ENCODE measurements at places on chromosomes 7 and 10.
A peak's percentile ranks its signal among the peaks of the same experiment; 100 is the strongest.

- no peak for DNase-seq
Measured at GRCh38 chr10:81068460-81068859, 530.8 kb downstream of the SH2D4B start.

DNA sequence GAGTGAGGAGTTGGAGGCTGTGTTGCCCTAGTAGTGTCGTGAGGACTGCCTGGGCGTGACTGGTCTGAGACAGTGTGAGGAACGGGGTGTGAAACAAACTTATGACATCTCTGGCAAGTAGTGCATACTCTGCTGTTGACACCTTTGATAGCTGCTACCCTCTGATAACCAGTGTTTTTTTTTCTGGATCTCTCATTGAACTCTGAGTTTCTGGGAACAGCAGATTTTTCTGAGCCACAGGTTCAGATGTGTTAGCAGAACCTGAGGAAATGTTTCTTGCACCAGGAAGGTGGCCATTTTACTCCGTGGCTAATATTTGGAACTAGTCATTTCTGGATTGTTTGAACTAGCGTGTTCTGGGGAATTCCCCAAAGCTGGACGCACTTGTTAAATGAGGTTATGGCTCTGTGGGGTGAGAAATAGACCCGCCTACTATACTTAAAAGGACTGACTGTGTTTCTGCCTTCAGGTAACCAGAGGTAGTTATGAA lies 52.9 kb downstream of the AUTS2 start:
- DNase-seq = no peak

DNA sequence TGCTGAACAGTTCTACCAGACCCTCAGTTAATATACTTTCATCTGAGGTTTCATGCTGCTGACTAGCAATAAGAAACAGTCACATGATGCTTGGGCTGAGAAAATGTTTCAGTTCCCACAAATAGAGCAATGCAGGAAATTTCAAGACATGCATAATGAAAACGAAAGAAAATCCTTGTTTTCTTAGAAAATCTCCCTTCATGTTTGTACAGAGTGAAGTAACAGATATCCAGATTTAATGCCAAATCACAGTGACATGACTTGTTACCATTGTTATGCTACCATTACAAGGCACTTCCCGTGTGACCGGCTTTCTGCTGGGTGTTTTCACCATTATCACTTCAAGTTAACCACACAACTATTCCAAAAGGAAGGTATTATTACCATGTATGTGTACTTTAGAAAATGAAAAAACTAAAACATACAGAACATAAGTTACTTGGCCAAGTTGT lies 121.7 kb downstream of the DOCK4 start:
- no peak for DNase-seq

GRCh38 chr7:27129729-27130539 lies 623 bp downstream of the HOXA4 start:
- no peak for DNase-seq

- DNase-seq = no peak
Measured at GRCh38 chr10:33260403-33261149, 73.9 kb downstream of the NRP1 start.

GRCh38 chr7:45026984-45027773 lies 27.2 kb downstream of the CCM2 start:
- no peak for DNase-seq

GRCh38 chr7:68917041-68917651 lies 681.1 kb upstream of the AUTS2 start:
- DNase-seq = no peak

- DNase-seq = no peak
Measured at GRCh38 chr7:95213809-95214492, 110.4 kb downstream of the PON1 start.

GRCh38 chr7:27173511-27173955 lies 587 bp downstream of the HOXA10 start:
- DNase-seq = peak; percentile 66

DNA sequence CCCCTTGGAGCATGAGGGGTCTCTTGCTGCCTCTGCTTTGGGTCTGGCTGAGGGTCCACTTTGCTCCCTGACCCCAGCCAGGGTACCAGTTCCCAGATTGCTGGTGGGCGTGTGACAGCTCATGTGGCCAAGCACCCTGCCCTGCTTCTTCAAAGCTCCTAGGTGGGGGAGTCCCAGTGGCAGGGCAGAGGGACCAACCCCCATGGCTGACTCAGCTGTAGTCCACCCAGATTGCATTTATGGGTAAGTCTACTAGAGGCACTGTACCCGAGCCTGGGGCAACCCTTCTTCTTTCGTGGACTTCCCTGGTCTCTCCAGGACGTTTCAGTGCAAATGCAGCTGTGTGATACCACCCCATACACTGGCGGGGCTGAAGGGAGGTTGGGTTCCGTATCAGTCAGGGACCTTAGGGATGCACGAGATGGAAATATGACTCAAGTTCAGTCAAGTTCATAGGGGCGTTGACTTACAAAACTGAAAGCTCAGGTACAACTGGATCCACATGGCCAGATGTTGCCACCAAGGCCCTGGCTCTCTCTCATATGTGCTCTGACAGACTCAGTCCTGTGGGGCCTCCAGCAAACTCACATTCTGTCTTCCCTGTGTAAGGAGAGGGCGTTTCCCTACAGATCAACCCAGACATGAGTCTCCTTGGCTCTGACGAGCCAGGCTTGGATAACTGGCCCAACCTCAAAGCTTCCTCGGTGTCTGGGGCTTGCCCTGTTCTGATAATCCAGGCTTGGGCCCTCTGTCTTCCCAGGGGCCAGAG lies 13.6 kb downstream of the PTPRE start:
- no peak for DNase-seq

DNA sequence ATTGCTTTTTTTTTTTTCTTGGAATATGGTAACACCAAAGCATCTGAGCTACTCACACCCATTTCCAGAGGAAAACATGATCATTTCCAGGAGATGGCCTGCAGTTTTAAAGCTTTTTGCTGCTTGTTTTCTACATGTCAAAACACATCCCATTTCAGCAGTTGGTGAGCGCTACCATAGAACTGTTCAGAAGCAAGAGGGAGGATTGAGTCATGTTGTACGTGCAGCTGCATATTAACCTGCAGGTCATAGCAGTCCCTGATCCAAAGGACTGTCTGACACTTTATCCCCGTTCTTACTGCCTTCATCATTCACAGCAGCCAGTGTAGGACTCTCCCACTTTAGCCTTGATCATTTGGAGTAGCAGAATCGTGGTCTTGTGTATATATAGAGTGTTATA lies 124.6 kb downstream of the AUTS2 start:
- no peak for DNase-seq

- no peak for DNase-seq
Measured at GRCh38 chr10:50567384-50567783, 56.4 kb downstream of the SGMS1 start.

DNA sequence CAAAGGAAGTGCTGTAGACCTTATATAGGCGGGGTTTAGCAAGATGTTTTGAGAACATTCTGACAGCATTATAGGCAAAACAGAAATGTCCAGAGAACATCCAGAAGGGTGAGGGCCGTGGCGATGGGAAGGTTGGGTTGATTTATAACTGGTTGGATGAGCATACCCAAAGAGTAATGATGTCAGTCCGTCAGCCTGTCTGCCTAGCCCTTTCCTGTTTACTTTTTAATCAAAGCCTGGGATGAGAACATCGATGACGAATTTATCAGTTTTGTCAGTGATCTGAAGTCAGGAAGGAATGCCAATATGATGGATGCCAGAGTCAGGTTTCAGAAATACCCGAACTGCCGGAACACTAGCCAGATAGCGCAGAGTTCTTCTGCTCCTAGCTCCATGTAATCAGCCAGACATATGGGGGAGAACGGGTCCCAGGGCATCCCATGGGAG lies 33.8 kb upstream of the TRIM8 start:
- no peak for DNase-seq

DNA sequence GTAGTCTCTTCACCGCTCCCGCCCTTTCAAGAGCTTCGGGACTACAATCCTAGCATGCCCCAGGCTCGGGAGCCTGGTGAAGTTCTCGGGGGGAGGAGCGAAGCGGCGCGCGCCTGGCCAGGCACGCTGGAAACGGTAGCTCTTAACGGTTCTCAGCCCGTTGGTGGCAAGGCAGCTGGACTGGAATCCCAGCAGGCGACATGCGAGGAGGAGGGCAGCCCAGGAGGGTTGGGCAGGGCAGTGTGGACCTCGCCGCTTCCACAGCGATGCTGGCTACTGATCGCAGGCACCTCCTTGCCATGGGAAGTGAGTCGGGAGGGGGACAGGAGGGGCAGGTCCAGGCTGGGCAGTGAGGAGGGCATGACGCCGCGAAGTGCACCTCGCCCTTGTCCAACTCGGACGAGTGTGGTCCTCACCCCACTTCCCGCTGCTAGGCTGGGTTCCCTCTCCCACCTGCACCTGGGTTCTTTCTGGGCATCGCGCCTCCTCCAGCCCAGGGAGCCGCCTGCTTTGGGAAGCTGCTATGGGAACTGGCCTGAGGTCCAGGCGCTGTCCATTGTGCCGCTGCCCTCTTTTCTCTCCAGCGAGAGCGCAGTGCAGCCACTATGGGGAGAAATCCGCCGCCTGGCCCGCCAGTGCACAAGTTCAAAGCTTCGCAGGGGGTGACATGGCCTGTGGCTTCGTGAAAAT lies 367.8 kb upstream of the NUPR2 start:
- no peak for DNase-seq

GRCh38 chr10:78979938-78980337 lies 88.8 kb upstream of the ZMIZ1 start:
- no peak for DNase-seq

- DNase-seq = no peak
Measured at GRCh38 chr7:79789584-79790345, 336.3 kb upstream of the MAGI2 start.

DNA sequence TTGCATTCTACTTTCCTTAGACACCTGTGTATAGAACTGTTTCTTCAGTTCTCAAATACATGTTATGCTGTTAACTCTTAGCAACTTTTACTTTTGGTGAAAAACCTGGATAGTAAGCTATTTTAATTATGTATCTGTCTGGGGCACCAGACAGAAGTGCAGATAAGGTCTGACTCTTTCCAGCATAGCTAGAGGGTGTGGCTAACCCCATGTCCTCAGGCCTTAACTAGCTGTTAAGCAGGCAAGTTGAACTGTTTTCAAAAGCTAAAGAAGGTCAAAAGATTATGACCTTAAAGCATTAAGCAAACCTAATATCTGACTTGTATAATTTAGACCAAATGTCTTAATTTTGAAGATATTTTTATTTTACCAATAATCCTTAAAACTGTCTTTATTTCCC lies 45.1 kb upstream of the INHBA start:
- DNase-seq = no peak

GRCh38 chr7:122691569-122692235 lies 7.2 kb downstream of the RNF133 start:
- no peak for DNase-seq

- no peak for DNase-seq
Measured at GRCh38 chr10:32357056-32357735, 10.2 kb upstream of the EPC1 start.

DNA sequence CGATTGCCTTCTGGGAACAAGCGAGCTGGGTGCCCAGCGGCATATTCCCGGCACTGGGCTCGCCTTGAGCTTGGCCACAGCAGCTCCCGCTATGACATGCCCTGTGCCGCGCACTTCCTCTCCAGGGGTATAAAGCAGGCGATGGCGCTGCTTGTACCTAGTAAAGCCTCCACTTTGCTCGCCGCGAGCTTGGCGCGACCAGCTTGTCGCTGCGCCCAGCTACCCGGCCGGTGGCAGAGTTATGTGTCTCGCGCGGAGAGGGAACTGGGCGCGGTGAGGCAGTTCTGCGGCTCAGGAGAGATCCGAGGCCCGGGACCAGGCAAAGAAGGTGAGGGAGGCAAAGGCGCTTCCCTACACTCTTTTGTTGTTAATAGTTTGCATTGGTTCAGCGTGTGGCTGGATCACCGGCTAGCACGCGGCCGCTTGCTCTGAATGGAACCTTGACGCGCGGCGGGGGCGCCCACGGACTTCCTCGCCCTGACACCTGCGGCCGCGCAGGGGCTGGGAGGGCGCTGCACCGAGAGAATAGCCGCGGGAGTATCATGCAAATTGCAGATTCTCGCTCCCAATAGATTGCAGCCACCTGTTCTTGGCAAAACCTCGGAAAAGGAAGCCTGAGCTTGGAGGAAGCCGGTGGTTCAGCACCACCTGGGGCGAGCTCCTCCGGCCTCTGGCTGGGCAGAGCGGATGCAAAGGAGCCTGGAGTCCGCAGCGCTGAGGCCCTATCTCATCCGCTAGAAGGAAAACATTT lies 3.0 kb upstream of the BUB3 start:
- peak; percentile 86 for DNase-seq

DNA sequence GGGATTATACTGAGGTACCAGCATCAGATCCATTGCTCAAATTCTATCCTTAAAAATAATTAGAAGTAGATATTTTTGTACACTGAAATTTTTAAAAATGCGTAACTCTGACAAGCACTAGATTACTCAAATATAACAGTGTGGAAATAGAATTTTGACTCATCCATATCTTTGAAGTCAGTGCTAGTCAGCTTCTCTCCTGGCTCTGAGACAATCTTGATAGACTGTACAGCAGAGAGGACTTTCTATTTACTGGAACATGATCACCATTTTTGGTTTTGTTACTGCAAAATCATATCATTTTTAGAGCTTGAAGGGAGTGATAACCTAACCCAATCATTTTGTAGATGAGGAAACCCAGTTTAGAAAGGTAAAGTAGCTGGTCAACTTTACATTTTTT lies 195.0 kb downstream of the MTERF1 start:
- DNase-seq = no peak

DNA sequence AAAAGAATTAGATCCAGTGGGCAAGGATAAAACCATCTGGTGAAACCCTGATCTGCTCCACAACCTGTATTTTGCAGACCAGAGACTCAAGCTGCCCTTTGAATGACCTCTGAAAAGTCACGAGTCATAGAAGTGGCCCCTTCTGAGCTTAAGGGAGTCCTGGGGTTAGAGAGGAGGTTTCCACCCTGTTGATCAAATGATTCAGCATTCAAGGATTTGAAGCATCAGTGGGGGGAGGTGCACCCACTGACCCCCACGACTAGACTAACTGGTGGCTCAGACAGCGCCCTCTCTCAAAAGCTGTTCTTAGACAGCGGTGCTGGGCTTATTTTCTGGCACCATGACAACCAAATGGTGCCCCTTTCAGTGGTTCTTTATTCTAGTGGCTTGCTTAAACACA lies 44.3 kb downstream of the PLCE1 start:
- DNase-seq = no peak

GRCh38 chr10:42989481-42989921 lies 87.4 kb upstream of the RET start:
- no peak for DNase-seq

- no peak for DNase-seq
Measured at GRCh38 chr7:127733986-127734385, 82.0 kb downstream of the SND1 start.

DNA sequence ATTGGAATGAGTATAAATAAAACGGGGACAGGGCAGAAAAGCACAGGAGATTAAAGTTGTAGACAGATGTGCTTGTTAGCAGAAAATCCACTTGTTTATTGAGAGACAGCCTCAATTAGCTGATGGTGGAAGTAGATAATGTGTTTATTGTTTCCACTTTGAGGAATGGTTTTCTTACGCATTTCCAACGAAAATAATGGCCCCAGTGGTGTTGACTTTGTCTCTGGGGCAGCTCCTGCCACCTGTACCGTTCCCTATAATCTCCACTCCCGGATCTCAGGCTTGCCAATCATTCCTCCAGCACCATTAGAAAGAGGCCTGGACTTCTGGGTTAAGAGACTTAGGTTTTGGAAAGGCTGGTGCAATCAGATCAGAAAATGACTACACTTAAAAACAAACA lies 638.7 kb downstream of the PARD3 start:
- no peak for DNase-seq

GRCh38 chr7:2613931-2614600 lies 17.7 kb upstream of the TTYH3 start:
- no peak for DNase-seq

All from NCI-H526 (cell line).